SIG-M5 (cell line): ENCODE measurements at places on chromosomes 16 and 17.

GRCh38 chr17:71412803-71413202 is 708.0 kb upstream of the SOX9 start:
- DNase-seq, result no peak

- no peak for DNase-seq
Measured at GRCh38 chr17:8894202-8894671, 26.8 kb upstream of the PIK3R6 start.

DNA sequence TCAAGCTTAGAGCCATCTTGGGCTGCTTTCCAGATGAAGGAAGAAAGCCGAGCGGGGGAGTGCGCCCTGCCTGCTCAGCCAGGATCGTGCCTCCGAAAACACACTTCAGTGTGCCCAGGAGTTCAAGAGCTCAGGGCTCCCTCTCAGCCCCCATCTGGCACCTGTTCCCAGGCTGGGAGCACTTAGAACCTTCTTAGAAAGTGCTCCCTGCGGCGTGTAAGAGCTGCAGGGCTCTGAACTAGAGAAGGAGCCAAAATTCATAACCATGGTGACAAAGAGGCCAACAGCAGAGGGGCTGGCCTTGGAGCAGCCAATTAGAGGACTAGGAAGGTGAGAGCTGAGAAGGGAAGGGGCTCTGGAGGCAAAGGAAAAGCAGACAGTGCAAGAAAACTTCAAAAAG is 59.0 kb upstream of the TNRC6C start:
- DNase-seq, result no peak

DNA sequence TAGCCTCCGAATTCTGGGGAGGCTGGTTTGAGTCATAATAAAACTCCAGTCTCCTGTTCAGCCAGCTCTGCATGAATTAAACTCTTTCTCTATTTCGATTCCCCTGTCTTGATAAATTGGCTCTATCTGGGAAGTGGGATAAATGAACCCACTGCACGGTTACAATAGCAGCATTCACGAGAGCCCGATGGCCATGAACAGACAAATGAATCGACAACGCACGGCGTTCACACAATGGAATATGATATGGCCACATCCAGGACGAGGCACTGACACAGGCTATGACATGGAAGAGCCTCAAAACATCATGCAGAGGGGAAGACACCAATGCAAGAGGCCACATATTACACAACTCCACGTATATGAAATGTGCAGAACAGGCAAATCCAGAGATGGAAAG is 5.6 kb upstream of the CARD14 start:
- DNase-seq, result no peak

DNA sequence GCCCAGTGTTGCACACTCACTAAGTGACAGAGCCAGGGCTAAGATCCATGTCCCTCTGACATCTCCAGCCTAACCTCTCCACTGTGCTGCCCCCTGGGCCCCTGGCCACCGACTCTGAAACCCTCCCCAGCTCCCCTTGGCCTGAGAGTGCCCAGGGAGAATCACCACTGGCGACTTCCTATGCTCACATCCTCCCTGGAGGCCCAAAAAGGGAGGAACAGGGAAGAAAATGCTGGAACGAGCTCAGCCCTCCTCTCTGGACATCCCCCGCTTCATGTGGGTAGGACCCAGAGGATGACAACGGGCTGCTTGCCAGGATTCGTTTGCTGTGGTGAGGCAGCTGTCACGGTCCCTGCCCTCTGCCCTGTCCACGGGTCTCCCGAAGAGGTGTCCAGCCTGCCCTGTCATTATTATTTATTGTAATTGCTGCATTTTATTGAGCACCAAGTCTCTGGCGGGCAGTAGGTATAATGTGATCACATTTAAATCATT is 153.5 kb upstream of the RPL38 start:
- no peak for DNase-seq

DNA sequence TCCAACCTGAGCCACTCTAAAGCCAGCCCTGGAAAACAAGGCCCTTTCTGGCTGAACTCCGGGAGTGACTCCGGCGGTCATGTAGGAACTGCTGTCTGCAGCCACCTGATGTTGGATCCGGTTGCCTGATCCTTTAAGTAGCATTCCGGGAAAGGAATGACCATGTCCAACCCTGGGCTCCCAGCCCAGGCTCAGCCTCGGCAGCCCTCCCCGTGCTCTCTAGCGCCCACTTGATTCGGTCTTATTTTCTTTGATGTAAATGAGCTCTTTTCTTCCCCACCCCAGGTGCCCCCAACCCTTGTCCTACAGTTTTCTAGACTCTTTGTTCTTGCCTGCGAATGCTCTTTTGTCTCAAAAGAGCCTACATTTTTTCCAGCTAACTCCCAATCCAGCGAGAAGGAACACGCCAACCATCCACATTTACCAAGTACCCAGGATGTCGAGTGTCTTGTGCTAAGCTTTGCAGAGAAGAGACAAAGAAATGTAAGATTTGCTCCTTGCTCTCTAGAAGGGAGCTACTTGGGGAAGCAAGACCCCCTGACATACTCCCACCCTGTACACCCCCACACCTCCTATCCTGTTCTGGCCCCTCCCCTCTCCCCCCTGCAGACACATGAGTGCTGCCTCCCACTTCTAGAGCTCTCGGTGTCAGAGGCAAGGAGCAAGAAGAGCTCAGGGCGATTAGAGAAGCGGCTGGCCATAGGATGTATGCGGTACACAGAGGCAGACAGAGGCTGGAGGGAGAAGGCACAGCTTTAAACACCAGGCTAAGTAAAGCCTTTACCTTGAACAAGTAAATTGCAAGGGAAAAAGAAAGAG is 53.8 kb downstream of the COG7 start:
- DNase-seq, result no peak
